ENCODE measurements at places on chromosomes 3 and 15.

DNA sequence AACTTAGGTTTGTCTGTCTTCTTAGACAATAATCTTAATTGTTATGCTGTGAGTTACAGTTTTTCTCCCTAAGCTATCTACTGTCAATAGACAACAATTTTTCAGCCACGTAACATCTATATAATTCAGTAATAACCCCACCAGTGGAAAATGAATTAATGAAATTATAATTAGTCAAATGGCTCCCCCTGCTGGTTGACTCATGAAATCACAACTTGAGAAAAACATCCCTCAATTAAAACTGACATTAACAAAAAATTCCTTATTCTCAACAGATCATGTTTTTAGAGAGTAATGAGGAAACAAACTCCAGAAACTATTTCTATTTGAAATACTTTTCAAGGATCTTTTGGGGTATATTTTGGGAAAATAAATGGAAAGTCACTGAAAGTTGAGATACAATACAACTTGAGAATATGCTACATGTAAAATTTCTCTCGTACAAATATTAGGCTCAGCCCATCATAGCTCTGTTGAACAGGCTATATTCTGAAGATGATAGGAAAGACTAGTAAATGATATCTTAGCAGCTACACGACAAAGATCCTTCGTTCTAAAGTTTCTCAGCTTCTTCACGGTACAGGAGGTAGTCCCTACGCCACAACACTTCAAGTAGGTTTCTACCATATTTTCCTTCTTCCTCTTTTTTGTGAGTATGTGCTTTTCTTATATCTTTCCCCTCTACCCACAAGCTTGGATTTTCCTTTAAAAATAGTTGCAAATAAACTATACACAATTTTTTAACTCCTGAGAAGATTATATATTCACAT, 20.7 kb downstream of the PPP1R2 start:
- no peak for DNase-seq

- no peak for DNase-seq
Observed at GRCh38 chr15:83323296-83323711, 38.8 kb upstream of the BNC1 start.

DNA sequence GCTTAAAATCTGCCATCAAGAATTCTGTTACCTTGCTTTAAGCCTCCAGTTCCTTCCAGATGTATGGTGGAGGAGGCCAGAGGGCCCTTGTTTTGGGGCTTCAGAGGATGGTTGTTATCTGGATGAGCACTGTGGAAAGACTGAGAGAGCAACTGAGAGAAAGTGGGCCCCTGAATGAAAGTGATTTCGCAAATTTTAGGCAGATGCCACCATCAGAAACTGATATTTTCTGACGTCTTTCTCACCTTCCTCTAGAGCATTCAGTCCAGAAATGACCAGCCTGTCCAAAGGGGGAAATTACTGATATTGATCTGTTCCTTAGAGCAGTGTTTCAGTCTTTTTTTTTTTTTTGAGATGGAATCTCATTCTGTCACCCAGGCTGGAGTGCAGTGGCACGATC, 13.4 kb downstream of the B3GNT5 start:
- no peak for DNase-seq

GRCh38 chr15:70180186-70180875, 82.6 kb upstream of the TLE3 start:
- DNase-seq, result no peak

DNA sequence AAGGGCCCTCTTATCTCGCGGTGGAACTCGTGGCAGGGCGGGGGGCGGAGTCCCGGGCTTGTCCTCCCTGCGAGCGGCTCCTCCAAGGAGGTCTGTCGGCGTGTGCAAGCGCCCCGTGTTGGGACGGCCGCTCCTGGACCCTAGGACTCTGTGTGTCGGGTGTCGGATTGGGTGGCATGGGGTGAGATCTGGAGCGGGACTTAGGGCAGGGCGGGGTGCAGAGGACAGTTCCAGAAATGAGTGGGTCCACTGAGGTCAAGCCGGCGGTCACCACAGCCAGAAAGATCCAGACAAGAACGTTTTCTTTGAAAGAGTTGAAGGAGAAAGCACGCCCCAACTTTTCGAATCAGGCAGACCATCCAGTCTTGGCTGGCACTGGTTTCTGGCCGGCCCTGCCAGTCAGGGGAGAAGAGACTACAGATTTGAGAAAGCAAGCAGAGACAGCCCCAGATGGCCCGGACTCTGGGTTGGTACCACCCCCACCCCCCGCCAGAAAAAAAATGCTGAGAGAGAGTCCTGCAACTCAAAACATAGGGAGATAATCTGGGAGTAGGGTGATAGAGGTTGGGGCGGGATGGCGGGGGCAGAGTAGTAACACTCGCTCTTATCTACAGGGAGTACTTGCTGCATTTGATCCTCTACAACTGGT, 784 bp upstream of the CISH start:
- no peak for DNase-seq

- DNase-seq, result no peak
Observed at GRCh38 chr3:58383904-58384303, 49.7 kb downstream of the PDHB start.

DNA sequence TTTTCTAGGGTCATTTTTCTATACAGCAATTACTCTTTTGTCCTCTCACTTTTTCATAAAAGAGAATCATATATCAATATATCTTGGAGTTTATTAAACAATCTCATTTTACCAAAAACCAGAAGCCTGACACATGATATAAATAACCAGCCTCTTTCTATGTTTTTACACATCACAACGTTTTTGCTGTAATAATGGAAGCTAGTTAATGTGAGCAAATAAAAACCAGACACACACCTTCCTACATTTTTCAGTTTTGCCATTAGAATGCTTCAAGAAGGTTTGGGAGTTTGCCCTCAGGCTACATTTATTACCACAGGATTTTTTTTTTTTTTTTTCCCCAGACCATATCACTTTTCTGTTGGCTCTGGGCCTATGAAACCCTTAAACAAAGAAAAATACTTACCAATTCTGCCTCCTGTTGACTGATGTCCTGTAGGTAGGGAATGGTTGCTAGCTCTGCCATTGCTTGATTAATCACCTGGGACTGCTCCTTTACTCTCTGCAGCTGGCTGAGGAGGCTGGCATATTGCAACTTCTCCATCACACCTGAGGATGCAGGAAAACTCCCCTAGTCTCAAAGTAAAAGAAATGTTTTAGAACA, 165.5 kb downstream of the ECT2 start:
- no peak for DNase-seq

DNA sequence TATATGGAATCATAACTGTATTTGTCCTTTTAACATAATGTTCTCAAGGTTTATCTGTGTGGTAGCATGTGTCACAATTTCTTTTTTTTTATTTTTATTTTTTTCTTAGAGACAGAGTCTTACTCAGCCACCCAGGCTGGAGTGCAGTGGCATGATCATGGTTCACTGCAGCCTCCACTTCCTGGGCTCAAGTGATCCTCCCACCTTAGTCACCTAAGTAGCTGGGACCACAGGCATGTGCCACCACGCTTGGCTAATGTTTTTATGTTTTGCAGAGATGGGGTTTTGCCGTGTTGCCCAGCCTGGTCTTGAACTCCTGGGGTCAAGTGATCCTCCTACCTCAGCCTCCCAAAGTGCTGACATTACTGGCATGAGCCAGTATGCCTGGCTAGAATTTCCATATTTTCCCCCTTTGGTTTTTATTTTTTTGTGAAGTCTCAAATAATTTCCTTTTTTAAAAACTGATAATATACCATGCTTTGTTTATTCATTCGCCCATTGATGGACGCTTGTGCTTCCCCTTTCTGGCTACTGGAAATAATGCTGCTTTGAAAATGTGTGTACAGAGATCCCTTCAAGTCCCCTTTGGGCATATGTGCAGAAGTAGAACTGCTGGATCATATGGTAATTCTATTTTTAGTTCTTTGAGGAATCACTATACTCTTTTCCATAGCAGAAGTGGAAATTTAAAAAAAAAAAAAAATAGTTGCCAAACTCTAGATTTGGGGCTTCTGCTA, 28.4 kb downstream of the TMEM40 start:
- no peak for DNase-seq

- no peak for DNase-seq
Observed at GRCh38 chr3:158571969-158572765, 1.2 kb downstream of the MLF1 start.

GRCh38 chr3:30904996-30905395, 10.5 kb upstream of the GADL1 start:
- no peak for DNase-seq

GRCh38 chr3:186516646-186517045, 27.5 kb downstream of the CRYGS start:
- DNase-seq, result no peak

DNA sequence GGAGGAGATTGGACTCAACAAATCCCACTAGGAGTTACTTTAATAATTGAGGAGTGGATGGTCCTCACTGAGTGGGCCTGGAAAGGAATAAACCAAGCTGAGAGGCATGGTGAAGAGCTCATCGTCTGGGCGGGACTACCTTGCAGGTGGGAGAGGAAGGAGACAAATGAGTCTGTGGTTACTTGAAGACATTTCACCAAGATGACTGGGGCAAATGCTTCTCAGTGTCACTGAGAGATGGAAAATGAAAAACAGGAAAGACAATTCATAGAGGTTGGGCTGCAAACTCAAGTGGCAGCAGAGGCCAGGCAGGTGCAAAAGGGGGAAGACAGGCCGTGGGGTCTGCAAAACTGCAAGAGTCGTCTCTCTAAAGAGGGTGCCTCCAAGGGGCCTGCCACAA, 1.5 kb upstream of the ARHGAP31 start:
- DNase-seq, result no peak

- no peak for DNase-seq
Observed at GRCh38 chr3:46491089-46492070, 6.4 kb upstream of the RTP3 start.

DNA sequence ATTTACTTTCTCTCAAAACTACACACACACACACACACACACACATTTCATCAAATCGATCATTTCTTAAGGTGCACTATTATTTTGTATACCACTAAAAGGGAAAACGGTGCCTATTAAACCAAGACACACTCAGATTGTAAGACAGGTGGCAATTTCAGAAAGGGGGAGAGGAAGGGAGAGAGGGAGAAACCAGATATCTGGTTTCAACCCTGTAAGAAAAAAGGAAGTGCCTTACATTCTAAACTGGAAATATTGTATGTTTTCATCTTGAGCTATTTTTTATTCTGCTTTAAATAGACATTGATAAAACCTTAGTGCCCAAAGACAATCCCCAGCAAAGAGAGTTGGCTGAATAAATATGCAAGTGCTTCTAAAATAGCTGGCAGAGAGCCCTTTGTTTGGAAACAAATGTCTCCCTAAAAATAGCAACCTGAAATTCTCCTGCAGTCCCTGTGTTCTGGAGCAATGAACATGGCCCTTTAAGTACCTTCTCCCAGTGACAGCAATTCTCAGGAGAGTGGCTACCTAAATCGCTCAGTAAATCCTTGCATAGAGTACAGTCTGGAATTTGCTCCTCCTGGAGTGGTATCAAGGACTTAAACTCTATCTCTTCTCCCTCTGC, 85.7 kb downstream of the RARB start:
- DNase-seq, result no peak

GRCh38 chr3:67018105-67018788, 20.1 kb downstream of the KBTBD8 start:
- no peak for DNase-seq

GRCh38 chr3:37114251-37115145, 59.9 kb downstream of the LRRFIP2 start:
- DNase-seq, result no peak

DNA sequence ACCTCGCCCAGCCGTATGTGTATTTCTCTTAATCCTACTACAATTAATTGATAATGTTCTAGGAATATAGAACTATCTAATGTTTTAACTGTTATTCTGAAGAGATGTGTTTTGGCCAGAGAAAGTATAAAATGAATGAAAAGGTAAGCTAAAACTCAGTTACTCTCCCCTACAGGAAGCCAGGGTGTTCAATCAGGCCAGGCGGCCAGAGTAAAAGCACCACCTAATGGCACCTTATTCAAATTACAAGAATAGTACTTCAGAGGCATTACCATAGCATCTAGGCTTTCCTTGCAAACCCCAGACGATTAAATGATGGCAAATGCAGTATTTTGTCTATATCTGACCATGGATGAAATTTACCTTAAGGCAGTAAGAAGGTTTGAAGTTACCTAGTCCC, 10.4 kb downstream of the SLC12A8 start:
- no peak for DNase-seq

GRCh38 chr15:38864122-38864521, 299.5 kb upstream of the RASGRP1 start:
- DNase-seq, result no peak
